ENCODE measurements at places on chromosomes 5 and 9.

DNA sequence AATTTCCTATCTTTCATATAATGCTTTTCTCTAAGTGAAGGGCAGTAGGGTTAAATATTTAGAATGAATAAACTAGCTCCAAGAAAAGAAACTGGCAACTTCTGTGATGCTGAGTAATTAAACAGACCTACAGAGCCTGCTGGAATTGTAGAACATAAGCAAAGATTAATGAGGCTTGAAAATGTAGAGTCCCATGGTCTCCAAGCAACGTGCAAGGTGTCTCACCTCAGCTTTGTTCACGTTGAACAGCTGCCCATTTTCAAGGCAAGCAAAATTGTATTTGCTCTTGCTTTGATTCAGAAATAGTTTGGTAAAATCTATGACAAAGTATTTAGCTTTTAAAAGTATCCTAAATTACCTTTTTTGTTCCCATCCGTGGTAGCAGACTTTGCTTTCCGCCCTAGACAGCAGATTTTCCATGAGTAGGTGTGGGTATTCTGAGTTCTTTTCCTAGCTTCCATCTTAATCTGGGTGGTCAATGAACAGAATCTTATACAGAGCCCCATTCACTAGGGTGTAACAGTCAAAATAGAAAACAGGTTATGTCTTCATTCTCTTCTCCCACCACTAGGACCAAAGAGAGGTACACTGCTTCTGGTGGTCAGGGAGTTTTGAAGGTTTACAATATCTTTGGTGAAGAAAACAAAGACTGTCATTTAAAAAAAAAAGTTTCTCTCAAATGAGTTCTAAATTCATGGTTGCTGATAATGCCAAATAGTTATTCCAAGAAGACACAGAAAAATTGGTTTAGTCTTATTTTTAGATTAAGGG, 52.1 kb upstream of the TYRP1 start:
- no peak for DNase-seq

- DNase-seq = no peak
Measured at GRCh38 chr9:120436446-120436845, 143.5 kb downstream of the CDK5RAP2 start.

GRCh38 chr9:136662656-136663581, at the start of gene EGFL7:
TSS of gene EGFL7 (plus strand) at chr9:136662916. CDS start at chr9:136668283, 5,367 bp downstream.
- DNase-seq = no peak

DNA sequence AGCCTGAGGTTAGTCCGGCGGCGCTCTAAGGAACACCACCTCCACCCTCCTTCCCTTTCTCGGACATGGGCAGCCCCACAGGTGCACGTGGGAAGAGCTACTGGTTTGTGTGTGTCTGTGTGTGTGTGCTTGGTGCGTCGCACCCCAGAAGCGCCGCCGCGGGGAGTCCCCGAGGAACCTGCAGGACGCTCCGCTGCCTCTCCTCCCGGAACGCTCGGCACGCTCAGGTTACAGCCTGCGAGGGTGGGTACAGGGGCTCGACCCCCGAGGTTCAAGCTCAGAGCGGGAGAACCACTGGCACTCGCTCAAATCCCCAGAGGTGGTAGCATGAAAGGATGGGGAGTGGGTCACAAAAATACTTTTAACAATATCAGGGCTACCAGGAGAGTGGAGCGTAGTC, 2.0 kb downstream of the ASTN2 start:
- DNase-seq = no peak

DNA sequence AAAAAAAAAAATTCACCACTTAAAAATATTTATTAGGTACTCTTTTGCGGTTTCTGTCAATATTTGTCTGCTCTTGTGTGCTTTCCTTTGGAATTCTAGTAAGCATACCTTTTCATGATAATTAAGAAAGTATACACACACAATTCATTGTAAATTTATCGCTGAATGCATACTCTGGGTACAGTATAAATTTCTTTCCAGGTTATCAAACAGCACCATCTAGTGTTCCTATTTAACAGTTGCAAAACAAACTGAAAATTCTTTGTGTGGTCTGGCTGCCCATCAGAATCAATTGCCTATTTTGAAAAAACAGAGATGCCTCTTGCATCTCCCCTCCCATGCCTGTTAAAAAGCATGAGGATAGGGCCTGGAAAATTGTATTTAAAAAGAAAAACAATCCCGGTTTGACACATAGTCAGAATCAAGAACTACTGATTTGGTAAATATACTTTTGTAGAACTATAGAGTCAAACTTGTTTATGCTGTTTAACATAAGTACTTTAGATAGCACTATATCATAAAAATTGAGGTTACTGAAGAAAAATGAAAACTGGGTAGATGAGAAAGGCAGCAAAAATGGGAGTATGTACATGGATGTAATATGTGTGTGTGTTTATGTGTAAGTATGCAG, 16.2 kb downstream of the PGGT1B start:
- no peak for DNase-seq

DNA sequence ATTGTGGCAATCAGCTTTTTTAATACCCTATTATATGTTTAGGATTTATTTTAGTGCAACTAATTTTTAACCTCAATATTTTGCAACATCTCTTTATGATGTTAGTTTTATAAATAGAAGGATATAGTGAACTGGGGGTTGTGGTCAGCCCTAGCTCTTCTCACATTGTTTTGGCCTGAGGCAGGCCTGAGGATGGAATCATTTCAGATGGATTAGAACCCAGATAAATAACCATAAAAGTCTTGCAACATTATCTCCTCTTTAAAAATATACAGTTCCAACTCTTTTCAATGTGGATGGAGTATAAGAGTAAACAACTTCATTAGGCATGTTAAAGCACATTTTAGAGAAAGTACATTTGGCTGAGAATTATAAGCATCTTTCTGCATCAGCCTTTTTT, 522.7 kb downstream of the NR2F1-AS1 start:
- DNase-seq = no peak

DNA sequence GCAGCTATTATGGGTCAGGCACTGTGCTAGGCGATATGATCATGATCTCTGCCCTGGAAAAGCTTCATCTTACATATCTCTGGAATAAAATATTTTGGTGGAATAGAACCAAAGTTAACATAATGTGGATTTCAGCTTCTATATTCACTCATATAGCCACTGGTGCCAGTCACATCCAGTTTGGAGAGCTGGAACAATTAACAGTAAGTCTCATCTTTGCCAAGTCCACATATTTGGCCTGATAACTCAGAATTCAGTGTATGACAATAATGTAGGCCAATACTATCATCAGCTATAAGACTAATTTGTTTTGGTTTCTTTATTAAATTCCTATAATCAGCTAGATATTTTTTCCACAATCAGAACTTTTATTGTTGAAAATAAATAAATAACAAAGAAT, 5.9 kb upstream of the FAM13B start:
- no peak for DNase-seq
